Liver (tissue), 10 donors: ENCODE measurements at places on chromosomes 12 and 14.
A peak's percentile ranks its signal among the peaks of the same experiment; 100 is the strongest.

DNA sequence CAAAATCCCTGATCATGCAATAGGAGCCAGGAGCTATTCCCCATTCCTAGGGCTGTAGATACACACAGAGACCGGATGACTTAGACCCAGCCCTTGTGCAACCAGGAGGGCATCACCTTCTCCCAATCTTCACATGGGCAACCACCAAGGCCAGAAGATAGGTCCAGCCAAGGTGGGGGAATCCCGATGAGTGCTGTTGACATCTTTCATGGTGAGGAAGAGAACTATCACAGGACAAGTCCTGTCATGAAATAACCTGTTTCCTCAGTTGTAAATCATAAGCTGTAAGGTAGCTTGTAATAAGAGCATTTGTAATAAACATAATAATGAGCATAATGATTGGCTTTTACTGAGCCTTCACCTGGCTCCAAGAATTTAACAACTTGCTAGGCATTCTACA is 89.5 kb downstream of the GCH1 start:
- DNase-seq = no peak

GRCh38 chr12:121176826-121177529 is 33.0 kb upstream of the P2RX4 start:
- DNase-seq = no peak

- no peak for DNase-seq
Measured at GRCh38 chr14:66121859-66122258, 364.3 kb upstream of the CCDC196 start.

DNA sequence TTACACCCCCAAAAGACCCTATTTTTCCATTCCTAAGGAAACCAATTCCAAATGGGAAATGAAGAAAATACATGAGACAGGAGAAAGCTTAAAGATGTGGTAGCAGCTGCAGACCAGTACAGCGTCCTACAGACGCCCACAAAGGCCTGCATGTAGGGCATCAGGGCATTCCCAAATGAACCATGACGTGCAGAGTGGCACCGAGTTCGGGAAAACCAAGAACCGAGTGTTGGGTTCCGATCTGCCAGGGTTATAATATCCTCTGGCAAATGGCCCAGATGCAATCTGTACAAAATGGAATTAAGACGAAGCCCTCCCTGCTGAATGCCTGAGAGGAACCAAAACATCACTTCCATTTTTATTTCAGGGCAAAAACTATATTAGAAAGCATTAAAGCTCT is 34.4 kb upstream of the SELPLG start:
- DNase-seq = no peak

GRCh38 chr14:71583194-71583593 is 349.0 kb upstream of the RGS6 start:
- DNase-seq = no peak

DNA sequence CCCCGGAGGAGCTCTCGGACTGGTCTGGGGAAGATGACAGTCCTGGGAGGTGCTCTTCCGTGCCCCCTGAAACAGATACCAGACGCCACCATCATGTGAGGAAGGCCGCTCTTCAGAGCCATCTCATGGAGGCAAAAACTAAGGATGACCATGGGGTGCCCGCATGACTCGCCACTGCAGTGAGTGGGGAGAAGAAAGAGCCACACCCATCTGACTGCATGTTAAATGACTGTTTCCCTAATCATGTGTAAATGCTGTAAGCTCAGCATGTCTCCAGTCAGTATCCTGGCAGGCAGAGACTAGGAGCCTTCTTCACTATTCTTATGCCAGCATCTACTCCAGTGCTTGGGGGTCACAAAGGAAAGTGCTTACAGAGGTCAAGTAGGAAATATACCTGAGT is 4.0 kb downstream of the STON2 start:
- no peak for DNase-seq

GRCh38 chr12:66409195-66409871 is 107.0 kb downstream of the HELB start:
- no peak for DNase-seq

- DNase-seq = no peak
Measured at GRCh38 chr12:128930606-128931005, 77.3 kb downstream of the GLT1D1 start.

GRCh38 chr12:88562151-88562550 is 18.1 kb downstream of the KITLG start:
- DNase-seq = no peak

- no peak for DNase-seq
Measured at GRCh38 chr12:69252033-69252432, 12.7 kb downstream of the CPSF6 start.

DNA sequence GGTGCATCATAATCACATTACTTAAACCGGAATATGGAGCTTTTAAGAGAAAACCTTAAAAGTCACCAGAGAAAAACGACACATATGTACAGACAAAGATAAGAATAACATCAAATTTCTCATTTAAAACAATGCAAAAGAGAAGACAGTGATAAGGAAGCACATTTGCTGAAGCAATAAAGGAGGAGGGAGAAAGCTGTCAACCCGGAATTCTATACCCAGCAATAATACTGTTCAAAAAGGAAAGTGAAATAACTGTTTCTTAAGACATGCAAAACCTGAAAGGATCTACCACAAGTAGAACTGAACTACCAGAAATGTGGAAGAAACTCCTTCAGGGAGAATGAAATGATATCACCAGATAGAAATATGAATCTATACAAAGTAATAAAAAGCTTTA is 15.4 kb downstream of the SLC6A13 start:
- no peak for DNase-seq

- no peak for DNase-seq
Measured at GRCh38 chr14:91963465-91963864, 16.0 kb upstream of the FBLN5 start.

DNA sequence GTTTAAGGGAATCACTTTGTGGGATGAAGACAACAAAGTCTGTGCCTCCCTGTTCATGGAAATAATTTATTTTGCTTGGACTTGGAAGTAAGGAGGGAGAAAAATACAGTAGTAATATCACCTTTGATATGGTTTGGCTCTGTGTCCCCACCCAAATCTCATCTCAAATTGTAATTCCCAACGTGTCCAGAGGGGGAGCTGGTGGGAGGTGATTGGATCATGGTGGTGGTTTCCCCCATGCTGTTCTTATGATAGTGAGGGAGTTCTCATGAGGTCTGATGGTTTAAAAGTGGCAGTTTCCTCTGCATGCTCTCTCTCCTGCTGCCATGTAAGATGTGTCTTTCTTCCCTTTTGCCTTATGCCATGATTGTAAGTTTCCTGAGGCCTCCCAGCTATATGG is 460.7 kb downstream of the NOVA1 start:
- no peak for DNase-seq

GRCh38 chr12:1857086-1857485 is 36.7 kb downstream of the LRTM2 start:
- DNase-seq = no peak

DNA sequence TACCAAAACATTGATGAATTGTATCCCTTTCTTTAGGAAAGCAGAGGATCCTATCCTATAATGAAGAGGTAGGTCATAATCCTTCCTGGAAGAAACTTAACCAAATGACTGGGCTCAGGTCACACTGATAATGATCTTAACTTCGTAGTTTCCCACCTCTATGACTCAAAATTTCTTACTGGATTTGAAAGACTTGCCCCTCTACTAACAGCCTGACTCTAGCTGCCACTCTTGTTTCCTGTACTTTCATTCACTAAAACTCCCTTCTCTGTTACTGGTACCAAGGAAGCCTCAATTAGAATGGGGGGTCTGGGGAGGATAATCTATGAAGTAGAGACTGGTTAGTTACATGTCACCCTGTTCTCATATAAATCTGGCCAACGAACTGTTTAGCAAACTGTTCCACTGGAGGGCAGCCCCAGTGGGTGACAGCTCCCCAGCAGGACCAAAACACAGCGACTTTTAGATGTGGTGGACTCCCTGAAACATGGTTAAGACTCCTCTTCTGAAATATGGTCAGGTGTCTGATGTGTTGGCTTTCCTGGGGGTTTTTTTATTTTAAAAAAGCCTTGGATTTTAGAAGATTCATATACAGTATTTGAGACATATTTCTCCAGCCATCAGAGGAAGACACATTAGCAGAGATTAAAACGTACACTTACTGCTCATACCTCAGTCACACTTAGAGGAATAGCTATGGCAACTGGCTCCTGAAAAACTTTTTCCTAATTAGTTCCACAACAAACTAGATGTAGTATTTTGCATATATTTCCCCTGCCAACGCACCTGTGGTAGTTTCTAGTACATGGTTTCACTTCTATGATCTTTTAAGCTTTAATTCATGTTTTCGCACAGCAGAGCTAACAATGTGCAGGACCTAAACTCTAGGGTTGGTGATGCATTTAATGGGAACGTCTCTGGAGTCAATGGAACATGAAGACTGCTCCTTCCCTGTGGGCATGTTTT is 72.3 kb downstream of the ACADS start:
- DNase-seq = no peak

DNA sequence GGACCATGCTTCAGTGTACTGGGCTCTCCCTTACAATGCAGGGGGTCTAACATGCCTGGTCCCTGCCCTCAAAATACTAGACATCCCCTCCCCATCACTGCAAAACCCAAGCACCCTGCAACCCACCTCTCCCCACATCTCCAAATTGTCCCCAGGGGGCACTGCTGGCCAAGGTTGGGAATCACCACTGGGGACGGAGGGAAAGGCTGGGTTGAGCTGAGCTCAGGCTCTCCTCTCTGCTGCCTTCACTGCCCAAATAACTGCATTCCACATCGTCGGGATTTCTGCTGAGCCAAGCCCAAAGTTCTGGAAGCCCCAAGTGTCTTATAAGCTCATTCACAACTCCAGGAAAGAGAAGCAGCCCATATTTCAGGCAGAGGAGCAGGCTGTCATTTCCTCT is 69.6 kb downstream of the NT5DC3 start:
- peak; percentile 44 for DNase-seq

- DNase-seq = peak; percentile 34
Measured at GRCh38 chr14:100416921-100417860, 94.1 kb downstream of the SLC25A47 start.

GRCh38 chr12:40253936-40254335 is 29.1 kb downstream of the LRRK2 start:
- no peak for DNase-seq

- no peak for DNase-seq
Measured at GRCh38 chr12:2482938-2483660, 311.7 kb upstream of the FKBP4 start.

DNA sequence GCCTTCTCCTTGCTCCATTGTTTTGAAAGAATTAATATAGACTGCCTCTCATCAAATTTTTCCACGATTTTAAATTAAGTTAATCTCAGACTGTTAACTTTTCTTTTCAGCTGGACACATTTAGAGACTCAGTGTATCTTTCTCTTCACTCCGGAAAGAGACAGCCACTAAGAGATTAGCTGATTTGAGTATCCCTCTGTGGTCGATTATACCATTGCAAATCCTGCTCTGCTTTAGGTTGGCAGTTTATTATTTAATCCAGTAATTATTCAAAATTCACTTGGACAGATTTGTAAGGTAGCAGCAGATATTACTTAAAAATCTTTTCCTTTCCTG is 588 bp upstream of the TWF1 start:
- no peak for DNase-seq

DNA sequence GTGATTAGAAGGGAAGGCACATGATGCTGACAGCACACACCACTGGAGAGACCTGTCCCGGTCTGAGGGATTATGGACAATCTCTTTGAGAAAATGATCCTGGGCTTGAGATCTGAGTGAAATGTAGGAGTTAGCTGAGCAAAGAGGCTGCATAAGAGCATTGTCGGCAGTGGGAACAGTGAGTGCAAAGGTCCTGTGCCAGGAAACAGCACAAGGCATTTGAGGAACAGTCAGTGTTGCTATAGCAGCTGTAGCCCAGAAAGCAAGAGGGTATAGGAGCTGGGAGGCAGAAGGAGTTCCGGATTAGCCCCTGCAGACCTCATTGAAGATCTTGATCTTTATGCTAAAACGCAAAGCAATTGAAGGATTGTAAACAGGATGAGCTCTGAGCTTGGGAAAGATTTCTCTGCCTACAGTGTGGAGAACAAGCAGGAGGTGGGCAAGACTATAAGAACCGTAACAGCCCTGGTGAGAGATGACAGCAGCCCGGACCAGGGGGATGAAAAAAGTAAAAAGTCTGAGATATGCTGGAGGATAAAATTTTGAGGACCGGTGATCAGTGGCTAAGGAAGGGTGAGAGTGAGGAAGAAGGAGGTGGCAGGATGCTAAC is 28.5 kb downstream of the CFL2 start:
- no peak for DNase-seq

DNA sequence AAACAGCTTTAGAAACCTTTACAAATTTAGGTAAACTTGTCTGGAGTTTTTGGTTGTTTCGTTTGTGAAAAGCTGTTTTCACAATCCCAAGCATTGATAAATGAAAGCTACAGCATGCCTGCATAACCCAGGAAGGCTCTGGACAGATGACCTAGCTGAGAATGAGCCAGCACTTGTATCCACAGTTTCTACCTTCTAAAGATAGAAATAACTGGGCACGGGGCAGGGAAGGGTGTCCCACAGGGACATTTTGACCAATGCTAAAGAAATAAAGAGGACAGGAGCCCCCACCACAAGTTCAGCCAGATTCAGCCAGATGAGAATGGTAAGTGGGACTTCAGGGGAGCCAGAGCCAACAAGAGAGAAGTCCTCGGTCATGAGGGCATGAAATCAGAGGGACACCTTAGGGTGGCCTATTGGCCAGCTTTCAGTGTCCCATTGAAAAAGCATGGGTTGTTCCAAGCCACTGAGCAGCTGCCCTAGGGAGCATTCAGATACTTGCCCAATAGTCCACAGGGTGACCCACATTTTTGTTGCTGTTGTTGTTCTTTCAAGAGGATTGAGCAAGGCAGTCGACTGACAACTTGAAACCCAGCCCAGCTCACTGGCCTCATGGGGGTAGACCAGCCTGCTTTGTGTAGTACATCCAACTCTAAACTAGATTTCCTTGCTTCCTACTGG is 140.3 kb upstream of the NUDT4 start:
- no peak for DNase-seq

GRCh38 chr12:107229827-107230226 is 136.5 kb upstream of the CRY1 start:
- DNase-seq = no peak

- DNase-seq = no peak
Measured at GRCh38 chr14:75144944-75145343, 18.1 kb upstream of the NEK9 start.

DNA sequence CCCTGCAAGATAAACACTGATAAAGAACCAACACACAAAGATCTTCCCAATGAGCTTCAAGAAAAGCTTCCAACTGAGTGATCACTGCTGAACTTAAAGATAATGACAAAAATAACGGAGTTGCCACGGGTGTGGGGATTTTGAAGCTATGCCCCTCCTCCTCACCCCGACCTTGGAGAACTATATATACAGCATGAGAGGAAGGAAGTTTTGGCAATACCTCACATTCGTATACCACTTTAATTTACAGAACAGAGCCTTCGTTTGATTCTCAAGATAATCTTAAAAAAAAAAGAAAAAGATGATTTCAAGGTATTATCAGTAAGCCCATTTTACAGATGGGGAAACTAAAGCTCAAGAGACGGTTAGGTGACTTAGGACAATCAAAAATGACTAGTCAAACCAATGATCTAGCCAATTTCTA is 715 bp downstream of the NEK9 start:
- no peak for DNase-seq

GRCh38 chr14:102819176-102819628 is 42.0 kb downstream of the TRAF3 start:
- DNase-seq = no peak

- DNase-seq = no peak
Measured at GRCh38 chr12:116547955-116548501, 11.2 kb upstream of the MAP1LC3B2 start.

GRCh38 chr14:56414236-56414635 is 165.4 kb upstream of the TMEM260 start:
- DNase-seq = no peak
